ENCODE measurements at places on chromosomes 1 and 21.
A peak's percentile ranks its signal among the peaks of the same experiment; 100 is the strongest.

GRCh38 chr1:117582451-117582850 is 23.4 kb upstream of the TENT5C start:
- DNase-seq = no peak

- no peak for DNase-seq
These were observed 40.8 kb downstream of the KRTAP10-1 start for GRCh38 chr21:44499211-44499560.

GRCh38 chr1:200240656-200241055 is 169.2 kb downstream of the ZNF281 start:
- no peak for DNase-seq

DNA sequence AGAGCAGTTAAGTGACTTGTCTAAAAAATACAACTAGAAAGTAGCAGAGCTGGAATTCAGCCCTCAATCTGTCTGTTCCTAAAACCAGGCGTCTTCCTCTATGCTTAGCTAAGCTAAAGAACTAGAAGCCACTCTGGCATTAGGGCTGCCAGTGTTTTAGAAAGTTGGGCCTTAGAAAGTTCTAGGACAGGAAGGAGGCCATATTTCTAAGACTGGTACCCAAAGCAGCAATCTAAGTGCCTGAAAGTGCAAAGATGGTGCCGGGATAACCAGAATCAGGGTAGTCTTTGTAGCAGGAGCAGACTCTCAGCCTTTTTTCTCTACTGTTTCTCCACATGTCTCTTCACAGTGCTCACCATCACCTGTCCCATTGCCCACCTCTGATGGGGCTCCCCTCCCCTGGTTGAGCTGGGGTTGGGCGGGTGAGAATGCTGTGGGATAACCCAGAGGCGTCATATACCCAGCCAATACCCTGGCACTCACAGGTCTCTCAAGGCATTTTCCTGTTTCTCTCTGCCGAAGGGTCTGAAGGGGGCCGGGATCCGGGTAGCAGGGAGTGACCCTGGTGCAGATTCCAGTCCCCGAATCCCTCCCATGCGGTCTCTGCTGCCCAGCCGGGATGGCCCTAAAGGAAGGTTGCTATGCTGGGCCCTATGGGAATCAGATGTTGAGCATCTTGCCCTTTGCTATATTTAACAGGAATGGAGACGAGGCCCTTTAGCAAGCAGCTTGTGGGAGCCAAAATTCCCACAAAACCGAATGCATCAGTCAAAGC is 1.1 kb upstream of the RCSD1 start:
- no peak for DNase-seq

- DNase-seq = no peak
These were observed 83.9 kb downstream of the ADAMTS1 start for GRCh38 chr21:26761174-26761915.

- DNase-seq = no peak
These were observed 24.6 kb upstream of the CDK11A start for GRCh38 chr1:1748686-1749321.

GRCh38 chr1:231632119-231632518 is 5.5 kb downstream of the DISC1 start:
- no peak for DNase-seq

GRCh38 chr1:65527190-65527589 is 106.7 kb downstream of the LEPR start:
- DNase-seq = peak; percentile 65

DNA sequence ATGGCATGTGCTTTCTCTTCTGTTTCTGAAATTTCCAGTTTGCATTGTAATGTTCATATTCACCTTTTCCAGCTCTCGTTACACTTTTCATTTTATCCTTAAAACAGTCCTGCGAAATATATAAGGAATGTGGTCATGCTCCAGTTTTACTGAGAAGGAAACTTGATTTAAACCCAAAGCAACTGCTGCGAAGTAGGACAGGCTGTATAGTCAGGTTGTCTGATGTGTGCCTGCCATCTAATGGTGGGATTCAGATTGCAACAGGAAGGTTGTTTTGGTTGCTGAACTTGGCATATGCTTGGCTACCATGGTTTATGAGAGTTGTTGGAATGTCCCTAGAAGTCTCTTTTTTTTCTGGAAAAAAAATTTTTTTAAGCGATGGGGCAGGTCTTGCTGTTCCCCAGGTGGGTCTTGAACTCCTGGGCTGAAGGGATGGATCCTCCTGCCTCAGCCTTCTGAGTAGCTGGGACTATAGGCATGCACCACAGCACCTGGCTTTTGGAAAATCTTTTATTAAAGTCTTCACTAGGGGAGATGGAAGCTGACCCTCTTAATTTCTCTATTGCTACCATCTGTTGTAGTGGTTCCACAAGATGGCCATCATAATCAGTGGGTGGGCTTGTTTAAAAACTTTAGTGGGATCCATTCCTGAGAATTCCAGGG is 86.9 kb downstream of the UCK2 start:
- peak; percentile 86 for DNase-seq

- DNase-seq = no peak
These were observed 11.4 kb downstream of the THBS3 start for GRCh38 chr1:155196103-155196892.

DNA sequence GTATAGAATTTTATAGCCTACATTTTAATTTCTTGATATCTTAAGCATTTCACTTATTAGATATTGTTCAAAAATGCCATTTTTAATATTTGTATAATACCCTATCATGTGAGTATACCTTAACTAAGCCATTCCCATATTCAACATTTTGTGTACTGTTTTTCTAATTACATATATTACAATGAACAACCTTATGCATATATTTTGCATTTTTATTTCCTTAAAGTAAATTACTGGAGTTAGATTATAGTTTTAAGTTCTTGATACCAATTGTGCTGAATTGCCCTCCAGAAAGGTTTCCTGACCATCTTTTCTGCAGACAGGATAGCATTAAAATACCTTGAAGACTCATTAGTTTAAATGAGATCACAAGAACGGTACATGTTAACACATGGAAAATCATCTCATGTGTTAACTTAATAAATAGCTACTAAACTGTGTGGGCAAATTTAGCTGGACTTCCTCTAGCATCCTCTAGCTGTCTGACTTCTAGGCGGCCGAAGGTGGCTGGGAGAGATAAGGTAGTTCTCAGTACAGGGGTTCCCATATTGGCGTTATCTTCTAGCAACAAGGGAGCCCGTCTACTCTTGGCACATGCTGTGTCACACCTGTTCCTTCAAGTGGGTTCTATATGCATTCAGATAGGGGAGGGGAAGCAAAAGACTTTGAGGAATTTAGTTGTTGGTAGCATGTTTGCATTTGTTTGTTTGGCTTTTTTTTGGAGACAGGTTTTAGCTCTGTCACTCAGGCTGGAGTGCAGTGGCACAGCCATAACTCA is 8.9 kb downstream of the DCLRE1B start:
- DNase-seq = peak; percentile 97

DNA sequence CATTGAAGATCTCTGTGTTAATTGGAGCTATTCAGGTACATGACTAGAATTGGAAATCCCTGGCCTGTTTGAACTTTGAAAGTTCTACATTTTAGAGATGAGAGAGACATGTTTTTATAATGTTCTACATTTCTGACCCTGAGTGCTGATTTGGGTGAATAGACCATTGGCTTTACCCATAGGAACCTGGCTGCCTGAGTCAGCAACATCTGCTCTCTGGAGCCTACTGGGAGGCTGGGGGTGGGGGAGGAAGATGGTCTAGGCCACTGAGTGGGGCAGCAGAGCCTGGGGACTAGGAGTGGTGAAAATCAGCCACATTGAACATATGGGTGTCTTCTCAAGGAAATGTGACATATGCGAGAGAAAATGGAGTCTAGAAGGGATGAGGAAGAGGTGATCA is 1.4 kb upstream of the VANGL1 start:
- no peak for DNase-seq

Data from OCI-M1 (cell line).